ENCODE measurements at places on chromosomes 12 and 14.

GRCh38 chr12:19654650-19655376 lies 215.5 kb downstream of the AEBP2 start:
- no peak for DNase-seq

GRCh38 chr14:67622675-67623074 lies 3.0 kb downstream of the ARG2 start:
- DNase-seq = no peak

DNA sequence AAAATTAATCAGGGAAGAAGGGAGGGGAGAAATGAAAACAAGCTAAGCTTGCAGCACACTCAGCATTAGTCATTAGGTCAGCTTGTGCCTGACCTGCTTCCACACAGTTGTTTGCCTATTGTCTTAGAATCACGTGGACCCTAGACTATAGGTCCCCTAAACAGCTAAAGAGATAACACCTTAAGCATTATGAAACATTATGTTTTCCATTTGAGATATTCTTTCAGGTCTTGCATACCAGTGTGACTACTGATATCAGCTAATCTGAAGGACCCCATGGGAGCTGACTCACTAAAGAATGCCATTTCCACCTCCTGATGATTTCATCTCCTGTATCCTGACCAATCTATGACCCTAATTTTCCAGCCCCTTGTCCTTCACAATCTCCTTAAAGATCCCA lies 154.1 kb upstream of the FUT8 start:
- no peak for DNase-seq

DNA sequence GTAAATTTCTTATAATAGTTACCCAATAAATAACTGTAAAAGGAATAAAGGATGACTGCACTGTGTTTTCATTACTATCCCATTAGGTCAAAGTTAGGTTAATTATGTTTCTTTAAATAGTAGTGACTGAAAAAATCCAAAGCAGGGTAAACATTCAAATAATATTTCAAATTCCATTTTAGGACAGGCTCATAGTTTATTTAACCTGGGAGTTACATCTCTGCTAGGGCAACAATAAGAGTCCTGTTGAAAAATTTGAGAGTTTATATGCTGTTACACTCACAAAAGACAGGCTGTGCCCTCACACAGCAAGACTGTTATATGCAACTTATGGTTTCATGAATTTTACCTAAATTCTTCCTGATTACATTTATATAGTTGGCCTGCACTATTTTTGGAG lies 8.0 kb downstream of the ERP27 start:
- DNase-seq = no peak

DNA sequence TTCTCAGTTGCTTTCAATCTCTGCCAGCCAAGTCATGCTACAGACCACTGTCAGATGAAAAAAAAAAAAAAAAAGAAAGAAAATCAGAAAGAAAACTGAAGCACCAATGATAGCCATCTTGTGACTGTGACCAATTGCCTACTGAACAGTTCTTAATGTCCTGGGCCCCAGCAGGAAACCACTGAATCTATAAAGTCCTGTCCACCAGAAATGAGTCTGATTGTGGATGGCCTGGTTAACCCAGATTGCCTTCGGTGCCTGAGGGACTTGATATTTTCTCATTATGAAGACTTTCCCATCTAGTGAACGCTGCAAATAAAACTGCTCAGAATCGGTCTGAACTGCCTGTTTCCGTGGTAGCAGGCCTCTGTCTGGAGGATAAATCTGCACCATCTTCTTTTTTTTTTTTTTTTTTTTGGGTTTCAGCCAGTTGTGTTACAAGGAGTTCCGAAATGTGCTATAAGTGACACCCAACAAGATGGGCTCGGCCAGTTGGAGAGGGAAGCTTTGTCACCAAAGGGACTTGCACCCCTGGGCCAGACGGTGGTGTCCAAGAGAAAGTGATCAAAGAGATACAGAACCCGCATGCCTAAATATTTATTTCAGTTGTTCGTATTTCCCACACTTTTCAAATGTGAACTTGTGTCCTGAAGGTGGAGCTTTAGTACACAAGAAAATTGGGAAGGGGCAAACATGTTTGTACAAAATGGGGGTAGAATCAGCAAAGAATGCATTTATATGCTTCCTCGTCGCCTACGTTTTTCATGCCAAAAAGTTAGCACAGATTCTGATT lies 3.0 kb upstream of the PLXNC1 start:
- DNase-seq = no peak

GRCh38 chr12:107487011-107487680 lies 198.5 kb upstream of the PWP1 start:
- DNase-seq = no peak

DNA sequence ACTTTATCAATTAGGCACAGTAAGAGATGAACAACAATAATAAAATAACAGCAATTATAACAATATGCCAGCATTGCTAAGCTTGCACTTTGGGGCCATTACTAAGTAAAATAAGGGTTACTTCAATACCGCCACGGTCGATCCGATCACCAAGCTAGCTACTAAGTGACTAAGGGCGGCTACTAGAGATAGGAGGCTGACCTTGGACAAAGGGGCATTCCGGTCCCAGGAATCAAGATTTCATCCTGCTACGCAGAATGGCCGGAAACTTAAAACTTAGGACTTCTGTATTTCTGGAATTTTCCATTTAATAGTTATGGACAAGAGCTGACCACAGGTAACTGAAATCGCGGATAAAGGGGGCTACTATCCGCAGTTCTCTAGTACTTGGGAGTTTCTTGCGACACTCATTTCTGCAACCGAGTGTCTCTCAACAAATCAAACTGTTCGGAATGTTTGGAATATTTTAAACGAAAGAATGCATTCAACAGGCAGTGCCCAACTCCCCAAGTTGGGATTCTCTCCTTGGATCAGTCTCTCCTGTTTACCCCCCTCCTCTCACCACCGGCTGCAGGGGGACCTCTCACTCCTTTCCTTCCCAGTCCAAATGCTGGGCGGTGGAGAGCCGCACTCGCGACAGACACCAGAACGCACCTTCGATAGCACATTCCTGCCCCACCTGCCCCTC lies 650 bp downstream of the HEBP1 start:
- DNase-seq = no peak

DNA sequence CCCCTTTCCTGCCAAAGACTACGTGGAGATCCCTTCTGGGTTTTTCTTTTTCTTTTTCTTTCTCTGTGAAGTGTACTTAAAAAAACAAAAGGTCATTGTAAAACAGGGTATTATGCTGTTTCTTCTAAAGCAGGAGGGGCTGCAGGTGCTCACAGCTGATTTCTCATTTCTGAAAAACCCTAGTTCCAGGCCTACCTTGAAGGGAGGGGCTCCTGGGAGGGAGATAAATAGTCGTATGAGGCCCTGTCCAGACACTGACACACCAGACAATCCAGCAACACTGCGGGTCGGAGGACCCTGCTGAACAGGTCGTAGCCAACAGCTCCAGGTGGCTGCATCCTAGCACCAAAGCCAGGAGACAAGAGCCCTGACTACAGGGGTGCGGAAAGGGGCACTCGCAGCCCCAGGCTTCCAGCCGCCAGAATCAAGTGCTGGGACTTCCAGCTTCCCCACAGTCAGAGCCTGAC lies 41.1 kb downstream of the PSMA6 start:
- no peak for DNase-seq

- DNase-seq = no peak
These were observed 70.5 kb downstream of the LMNTD1 start for GRCh38 chr12:25482625-25483024.

DNA sequence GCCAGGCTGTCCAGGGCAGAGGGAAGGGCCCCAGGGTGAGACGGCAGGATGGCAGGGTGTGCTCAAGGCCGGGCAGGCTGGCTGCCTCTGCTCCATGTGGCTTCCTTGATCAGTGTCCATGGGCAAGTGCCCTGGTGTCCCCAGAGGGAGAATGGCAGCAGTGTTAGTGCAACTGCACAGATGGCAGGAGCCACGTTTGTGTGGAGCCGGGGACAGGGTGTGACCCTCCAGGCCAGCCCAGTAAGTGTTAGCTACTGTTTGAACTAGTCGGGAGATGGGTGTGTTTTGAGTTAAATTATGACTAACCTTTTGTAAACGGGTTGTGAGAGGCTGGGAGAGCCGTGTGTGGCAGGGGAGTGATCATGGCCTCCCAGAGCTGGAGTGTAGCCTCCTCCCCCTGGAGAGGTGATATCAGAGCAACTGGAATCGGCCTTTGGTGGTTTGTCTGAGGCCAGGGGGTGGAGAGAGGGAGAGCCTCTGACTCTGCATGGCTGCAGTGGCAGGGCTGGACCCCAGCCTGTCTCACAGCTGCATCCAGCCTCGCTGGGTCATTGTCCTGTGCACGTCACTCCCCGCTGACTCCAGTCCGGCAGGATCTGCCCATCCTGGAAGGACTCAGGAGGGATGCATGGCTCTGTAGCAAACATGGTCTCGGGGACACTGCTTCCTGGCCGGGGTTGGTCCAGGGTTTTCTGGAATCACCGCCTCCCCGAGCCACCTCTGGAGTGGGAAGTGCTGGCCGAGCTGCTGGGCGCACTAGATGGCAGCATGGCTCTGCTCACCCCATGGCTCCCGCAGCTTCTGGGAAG lies 27.8 kb downstream of the AACS start:
- no peak for DNase-seq

DNA sequence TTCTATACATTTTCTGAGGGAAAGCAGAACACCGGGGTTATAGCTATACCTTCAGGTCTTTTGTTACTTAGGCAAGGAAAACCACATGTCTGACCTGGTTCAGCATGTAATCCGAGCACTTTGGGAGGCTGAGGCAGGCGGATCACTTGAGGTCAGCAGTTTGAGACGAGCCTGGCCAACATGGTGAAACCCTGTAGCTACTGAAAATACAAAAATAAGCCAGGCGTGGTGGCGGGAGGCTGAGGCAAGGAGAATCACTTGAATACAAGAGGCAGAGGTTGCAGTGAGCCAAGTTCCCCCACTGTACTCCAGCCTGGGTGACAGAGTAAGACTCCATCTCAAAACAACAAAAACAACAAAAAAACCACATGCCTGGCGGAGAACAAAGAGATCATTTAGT lies 177.6 kb downstream of the ACSS3 start:
- DNase-seq = no peak

All from stimulated activated CD8-positive, alpha-beta memory T cell treated with anti-CD3 and anti-CD28 coated beads, Interleukin-15, amount 100 ng/mL, for 1 hour (primary cell).